ENCODE measurements at places on chromosomes 7 and 10. TPM values are rescaled to one million over a fixed set of nuclear protein-coding genes. Genes with fewer than 3 reads are reported as not detected.

- no peak for DNase-seq
Observed at GRCh38 chr10:48776528-48776927, 91.9 kb downstream of the WDFY4 start.

ACSL5 gene
- total RNA-seq = 53.8 TPM

GRCh38 chr7:142556740-142557139 is 192.5 kb upstream of the PRSS1 start:
- DNase-seq = peak; percentile 36

DNA sequence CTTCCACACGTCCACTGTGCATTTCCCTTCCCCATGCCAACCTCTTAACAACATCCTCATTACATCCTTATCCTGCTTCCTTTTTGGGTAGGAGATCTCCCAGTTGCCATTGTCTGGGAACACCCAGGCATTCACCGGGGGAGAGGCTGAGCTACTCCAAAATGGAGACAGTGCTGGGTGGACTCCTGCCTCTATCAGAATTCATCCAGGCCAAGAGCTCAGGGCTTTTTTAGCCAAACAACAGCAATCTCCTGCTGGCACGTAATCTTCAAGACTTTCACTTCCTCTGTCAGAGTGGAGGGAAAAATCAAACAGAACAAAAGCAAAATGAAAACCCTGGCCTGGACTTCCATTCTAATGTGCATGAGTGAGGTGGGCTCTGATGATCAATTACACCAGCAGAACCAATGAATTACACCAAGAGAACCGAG is 245.0 kb downstream of the PRPF18 start:
- DNase-seq = no peak

DNA sequence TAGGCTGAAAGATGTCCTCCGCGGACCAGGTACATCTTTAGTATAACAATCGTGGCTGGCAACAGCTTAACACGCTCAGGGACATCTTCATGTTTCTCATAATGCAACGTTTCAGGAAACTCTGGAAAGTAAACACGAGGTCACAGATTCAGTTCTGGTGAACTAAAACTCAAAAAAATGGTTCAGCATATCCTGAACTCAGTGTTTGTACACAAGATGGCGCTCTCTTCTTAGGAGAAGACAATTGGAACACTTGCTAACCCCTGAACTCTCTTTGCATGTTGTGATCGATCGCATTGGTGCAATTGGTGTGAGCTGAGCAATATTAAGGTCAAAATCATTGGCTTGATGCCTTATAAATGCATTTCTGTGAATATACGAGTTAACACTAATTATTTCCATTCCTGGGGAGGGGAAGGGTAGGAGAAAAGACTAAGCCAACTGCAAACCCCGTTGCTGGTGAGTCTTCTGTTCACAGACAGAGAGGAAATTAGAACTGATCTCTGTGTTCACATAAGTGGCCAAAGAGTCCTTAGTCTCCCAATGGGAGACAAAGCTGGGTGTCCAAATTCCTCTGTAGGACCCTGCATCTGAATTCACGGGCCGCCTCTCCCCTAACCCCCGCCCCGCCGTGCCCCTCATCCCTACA is 52.6 kb upstream of the FAM180A start:
- peak; percentile 66 for DNase-seq

GRCh38 chr10:126569513-126570244 is 100.8 kb downstream of the C10orf90 start:
- no peak for DNase-seq

ELAPOR2 gene
- total RNA-seq = 8.8 TPM

SH2B2 gene
- 1.2 TPM for total RNA-seq

DNA sequence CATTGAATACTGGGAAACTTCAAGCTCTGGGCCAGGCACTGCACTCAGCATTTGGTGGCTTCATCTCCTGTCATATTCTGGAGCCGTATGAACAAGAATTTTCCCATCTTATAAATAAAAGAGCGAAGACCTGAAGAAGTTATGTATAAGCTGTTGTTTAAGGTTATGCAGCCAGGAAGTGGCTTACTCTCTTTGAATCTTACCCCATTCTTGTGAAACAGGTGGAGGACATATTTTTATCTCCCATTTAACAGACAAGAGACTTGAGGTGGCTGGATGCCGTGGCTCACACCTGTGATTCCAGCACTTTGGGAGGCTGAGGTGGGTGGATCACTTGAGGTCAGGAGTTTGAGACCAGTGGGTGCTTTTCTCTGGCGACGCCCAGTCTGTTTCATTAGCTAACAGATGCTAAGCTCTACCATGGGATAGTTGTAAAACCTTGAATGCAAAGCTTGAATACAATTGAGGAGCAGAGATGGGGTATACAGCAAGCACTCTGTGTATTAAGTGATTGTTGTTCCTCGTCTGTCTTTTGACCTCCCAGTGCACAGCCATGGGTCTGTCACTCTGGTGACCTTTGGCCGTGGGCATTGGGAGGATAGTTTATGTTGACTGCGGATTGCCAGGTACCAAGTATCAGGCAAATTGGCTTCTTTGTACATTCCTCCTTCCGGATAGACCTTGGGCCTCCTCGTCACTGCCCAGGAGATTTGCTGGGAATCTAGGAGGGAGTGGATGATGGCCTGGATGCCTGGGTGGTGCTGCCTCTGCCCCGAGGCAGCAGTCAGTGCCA is 85.8 kb downstream of the GRK5 start:
- no peak for DNase-seq

- DNase-seq = no peak
Observed at GRCh38 chr10:125024497-125025234, 82.7 kb downstream of the ZRANB1 start.

DNA sequence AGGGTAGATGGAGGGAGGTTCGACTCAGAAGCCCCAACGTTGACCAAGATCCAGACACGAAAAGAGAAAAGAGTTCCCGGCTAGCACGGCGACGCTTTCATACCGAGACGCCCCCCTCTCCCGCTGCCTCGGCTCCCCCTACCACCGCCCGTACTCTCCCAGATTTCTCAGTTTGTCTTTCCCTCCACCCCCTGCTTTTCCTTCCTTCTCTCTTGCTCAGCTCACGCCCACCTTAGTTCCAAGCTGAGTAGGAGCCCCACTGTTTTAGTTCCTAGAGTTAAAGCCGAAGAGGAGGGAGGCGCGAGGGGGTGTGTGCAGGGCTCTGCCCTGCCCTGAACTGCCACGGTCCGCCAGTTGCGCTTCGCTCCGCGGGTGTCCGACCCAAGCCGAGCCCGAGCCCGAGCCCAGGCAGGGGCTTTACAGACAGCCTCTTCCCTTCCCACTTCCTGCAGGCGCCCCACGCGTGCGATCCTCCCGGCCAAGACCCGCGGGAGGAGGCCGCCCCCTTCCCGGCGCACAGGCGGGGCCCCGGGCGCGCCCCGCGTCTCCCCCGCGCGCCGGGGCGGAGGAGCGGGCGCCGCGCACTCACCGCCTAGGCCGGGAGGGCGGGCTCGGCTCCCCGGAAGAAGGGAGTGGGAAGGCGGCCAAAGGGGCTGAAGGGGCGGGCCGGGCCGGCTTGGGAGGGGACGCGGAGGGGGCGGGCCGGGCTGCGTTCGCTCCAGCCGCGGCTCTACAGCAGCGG is at the start of gene EPHB6:
EPHB6 (plus strand) TSS at position 705 of the 742 bp plus-strand sequence. CDS start 8,152 bp downstream, outside the sequence.
- peak; percentile 61 for DNase-seq

- DNase-seq = no peak
Observed at GRCh38 chr10:113538151-113538550, 14.7 kb upstream of the HABP2 start.

KNDC1 gene
- total RNA-seq = 0.87 TPM

ITIH5 gene
- not detected for total RNA-seq

Data from CD4-positive, alpha-beta memory T cell (primary cell).